ENCODE measurements at places on chromosomes 13 and 19.
A peak's percentile ranks its signal among the peaks of the same experiment; 100 is the strongest.

GRCh38 chr19:23974941-23975340 lies 60.3 kb downstream of the ZNF726 start:
- no peak for DNase-seq

DNA sequence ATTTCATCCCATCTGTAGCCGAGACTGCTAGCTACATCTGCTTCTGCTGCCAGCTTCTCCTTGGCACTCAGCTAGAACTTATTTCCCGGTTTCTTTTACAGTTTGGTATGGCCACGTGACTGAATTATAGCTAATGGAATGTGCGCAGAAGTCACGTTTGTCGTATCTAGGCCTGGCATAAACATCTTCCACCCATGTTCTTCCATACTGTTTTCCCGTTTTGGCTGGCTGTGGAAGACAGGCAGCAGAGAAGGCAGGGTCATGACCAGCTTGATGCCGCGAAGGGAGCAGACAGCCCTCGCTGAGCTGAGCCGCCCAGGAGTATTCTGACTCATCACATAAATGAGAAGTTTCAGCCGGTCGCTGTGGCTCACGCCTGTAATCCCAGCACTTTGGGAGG lies 186.7 kb downstream of the RFC3 start:
- no peak for DNase-seq

- peak; percentile 71 for DNase-seq
Measured at GRCh38 chr13:94335761-94336526, 143.5 kb downstream of the DCT start.

GRCh38 chr13:99982731-99983498 lies 1.3 kb downstream of the ZIC2 start:
- no peak for DNase-seq

GRCh38 chr13:73778242-73778864 lies 355.9 kb downstream of the KLF12 start:
- no peak for DNase-seq

DNA sequence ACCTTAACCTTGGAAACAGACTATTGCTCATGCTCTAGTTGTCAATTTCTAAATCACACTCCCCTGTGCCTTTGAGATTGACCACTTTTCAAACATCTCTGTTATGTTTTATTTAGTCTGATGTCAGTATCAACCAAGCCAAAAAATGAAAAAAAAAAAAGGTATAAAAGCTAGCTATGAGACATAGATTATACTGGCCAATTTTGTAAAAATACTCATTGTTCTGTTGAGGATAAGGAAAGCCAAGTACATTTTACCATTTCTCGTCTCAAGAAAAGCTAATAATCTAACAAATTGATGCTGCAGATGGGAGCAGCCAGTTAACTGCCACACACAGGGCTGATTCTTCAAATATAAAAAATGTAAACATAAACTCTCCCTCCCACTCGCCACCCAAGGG lies 572.6 kb upstream of the KLF12 start:
- DNase-seq: no peak

DNA sequence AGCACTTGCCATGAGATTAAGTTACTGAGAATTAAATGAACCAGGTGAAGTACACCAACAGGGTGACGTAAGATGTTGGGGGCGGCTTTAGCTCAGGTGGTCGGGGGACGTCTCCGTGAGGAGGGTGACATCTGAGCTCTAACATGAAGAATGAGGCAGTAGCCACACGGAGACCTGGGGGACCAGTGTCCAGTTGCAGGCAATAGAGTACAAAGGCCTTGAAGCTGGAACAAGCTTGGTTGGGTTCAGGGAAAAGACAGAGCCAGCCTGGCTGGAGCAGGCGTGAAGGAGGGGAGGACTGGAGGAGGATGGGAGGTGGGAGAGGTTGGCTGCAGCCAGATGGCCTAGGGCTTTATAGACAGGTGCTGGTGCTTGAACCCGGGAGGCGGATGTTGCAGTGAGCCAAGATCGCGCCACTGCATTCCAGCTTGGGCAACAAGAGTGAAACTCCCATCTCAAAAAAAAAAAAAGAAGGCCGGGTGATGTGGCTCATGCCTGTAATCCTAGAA lies 1.6 kb downstream of the SPINT2 start:
- no peak for DNase-seq

DNA sequence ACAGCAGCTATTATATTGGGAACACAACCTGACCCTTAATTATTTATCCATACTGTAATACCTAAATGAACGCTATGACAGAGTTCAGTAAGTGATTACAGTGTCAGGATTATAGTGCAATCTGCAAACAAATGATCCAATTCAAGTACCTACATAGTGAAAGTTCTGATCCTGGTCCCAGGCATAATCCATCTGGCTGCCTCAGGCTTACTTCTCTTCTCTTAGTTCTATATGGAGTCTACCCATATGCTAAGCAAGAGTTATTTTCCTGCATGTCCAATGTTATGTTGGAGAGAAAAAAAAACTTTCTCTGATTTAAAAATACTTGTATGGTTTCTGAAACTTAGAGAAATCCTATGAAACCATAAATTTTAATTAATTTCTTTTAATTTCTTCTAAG lies 1487.7 kb upstream of the SLC10A2 start:
- DNase-seq: no peak

GRCh38 chr19:17605761-17606589 lies 50.5 kb downstream of the COLGALT1 start:
- peak; percentile 62 for DNase-seq

- no peak for DNase-seq
Measured at GRCh38 chr19:6267552-6268381, 12.0 kb downstream of the MLLT1 start.

DNA sequence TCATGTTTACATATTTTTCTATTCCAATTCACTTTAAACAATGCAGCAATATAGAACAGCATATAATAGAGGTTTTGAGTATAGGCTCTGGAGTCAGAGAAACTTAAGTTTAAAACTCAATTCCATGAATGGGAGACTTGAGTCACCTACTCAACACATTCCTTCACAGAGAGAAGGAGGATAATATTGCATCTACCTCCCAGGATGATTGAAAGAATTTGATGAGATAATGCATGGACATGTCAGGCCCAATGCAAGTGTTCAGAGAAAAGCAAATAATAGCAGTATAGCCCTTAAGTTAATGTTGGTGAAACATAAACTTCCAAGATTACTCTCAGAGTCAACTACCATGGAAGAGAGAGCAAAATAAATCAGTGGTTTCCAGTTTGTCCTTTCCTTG lies 170.2 kb downstream of the DCLK1 start:
- no peak for DNase-seq

GRCh38 chr19:17172624-17173345 lies 42.4 kb upstream of the USE1 start:
- DNase-seq: no peak

DNA sequence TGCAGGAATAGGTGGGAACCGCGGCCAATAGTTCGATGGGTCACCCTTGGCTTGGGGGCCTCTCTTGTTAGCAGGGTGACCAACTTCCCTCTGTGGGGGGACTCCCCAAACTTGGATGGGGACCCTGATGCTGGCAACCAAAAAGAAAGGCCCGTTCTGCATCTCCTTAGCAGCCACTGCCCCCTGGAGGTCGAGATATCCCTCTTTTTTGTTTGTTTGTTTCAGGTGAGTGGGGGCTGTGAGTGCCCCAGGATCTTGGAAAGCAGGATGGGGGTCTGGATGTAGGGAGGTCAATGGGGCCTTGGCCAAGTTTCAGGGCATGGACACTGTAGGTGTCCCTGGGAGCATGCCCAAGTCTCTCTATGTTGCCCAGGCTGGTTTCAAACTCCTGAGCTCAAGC lies 7.7 kb upstream of the CRTC1 start:
- peak; percentile 17 for DNase-seq
